Right lobe of liver (tissue), 6 donors: ENCODE measurements at places on chromosomes 2 and 18. TPM values are rescaled to one million over a fixed set of nuclear protein-coding genes. Genes with fewer than 3 reads are reported as not detected.

DNA sequence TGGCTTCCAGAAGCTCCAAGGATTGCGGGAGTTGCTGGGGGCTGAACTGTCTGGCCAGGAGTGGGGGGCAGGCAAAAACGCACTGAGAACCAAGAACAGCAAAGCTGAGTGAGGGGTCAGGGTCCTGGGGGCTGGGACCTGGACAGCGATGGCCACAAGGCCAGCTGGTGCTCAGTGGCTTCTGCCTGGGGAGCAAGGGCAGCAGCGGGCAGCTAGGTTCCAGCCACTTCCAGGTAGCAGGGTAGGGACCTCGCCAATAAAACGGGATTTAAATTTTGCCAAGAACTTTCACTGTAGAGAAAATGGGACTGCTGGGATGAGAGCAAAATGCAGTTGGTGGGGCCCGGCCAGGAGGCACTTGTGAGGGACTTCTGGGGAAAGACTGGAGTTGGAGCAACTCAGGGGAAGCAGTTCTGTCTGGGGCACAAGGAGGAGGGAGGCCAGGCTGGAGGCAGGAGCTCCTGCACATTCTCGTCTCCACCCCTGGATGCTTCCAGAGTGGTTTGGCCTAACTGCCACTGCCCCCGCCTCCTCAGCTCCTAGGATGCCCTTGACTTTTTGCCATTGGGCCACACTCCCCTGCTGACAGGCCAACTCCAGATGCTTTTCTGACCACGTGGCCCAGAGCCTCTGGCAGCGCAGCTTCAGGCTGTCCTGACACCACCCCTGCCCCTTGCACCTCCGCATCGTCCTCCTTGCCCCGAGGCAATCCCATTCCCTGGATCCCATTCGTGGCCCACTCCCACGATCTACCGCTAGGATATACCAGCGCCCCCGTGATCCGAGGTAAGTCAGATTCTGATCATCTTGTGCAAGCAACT lies 5.5 kb upstream of the CCDC74A start:
- H3K4me3 ChIP-seq, result no peak overlapping the region
- no peaks in the 10 kb centered on the region for H3K36me3 ChIP-seq
- H3K27ac ChIP-seq, result no peak overlapping the region
- no peaks in the 10 kb centered on the region for H3K4me1 ChIP-seq
- H3K27me3 ChIP-seq, result no peaks in the 10 kb centered on the region
- DNase-seq, result no peak

- no peaks in the 10 kb centered on the region for H3K4me1 ChIP-seq
- DNase-seq, result no peak
- H3K36me3 ChIP-seq, result no peaks in the 10 kb centered on the region
- H3K27me3 ChIP-seq, result no peaks in the 10 kb centered on the region
- peak overlapping the region; percentile 90 for H3K4me3 ChIP-seq
Observed at GRCh38 chr2:65227020-65227455, 593 bp upstream of the ACTR2 start.

DNA sequence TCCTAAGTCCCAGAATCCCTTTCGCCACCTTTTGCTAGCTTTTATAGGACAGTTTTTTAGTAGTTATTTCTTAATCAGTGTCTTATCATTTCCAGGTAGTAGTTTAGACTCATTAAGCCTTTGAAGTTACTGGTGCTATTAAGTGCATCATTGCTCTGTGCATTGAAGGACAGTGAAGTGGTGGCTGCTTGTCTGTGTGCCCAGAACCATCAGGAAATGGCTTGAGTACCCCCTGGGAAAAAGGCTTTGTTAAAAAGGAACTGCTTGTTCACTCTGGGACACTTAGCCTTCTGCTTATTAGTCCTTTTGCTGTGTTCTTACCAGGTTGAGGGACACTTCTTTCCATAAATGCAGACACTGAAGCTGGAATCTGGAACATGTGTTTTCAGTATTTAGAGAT lies 30.0 kb downstream of the DTNA start:
- H3K4me1 ChIP-seq, result no peaks in the 10 kb centered on the region
- H3K27me3 ChIP-seq, result no peaks in the 10 kb centered on the region
- H3K36me3 ChIP-seq, result no peaks in the 10 kb centered on the region
- no peak for DNase-seq
- no peak overlapping the region for H3K27ac ChIP-seq
- H3K4me3 ChIP-seq, result no peak overlapping the region

CPS1 gene
- total RNA-seq, result 1,083 TPM

CAMKMT gene
- 5.2 TPM for total RNA-seq
